Activated CD4-positive, alpha-beta T cell treated with anti-CD3 and anti-CD28 coated beads, Interleukin-2, amount 50 U/mL, for 1 hour (primary cell): ENCODE measurements at places on chromosomes 2 and 18.
A peak's percentile ranks its signal among the peaks of the same experiment; 100 is the strongest.

DNA sequence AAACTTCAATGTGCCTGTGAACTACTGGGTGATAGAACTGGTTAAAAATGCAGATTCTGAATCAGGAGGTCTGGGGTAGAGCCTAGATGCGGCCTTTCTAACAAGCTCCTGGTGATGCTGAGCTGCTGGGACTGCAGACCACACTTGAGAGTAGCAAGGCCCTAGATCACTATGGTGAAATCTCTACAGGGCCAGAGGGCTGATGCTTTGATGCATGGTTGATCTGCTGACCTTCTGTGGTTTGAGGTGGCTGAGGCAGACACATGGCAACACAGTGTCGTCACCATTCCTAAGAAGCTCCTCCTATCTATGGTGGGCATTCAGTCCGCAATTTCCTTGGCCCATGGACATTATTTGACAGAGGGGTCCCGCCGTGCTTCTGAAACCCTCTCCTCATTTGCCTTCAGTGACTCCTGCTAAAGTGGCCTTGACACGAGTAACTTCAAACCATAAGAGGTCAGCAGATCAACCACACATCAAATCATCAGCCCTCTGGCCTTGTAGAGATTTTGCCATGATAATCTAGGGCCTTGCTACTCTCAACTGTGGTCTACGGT, 19.8 kb downstream of the CCDC68 start:
- no peak for DNase-seq

DNA sequence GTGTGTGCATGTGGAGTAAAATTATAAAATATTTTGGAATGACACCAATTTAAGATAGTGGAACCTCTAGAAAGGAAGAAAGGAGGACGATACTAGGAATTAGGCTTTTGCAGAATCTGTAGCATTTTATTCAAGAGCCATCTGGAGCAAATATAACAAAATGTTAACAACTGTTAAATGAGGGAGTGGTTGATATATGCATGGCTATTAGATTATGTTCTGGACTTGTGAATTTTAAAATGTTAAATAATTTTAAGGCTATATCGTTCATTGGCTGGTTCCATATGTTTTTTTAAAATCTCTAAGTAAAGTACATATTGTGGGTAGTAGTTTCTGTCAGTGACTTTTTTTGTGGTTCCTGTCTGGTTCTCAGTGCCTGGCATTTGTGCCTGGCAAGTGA, 123.2 kb downstream of the PKP4 start:
- no peak for DNase-seq

DNA sequence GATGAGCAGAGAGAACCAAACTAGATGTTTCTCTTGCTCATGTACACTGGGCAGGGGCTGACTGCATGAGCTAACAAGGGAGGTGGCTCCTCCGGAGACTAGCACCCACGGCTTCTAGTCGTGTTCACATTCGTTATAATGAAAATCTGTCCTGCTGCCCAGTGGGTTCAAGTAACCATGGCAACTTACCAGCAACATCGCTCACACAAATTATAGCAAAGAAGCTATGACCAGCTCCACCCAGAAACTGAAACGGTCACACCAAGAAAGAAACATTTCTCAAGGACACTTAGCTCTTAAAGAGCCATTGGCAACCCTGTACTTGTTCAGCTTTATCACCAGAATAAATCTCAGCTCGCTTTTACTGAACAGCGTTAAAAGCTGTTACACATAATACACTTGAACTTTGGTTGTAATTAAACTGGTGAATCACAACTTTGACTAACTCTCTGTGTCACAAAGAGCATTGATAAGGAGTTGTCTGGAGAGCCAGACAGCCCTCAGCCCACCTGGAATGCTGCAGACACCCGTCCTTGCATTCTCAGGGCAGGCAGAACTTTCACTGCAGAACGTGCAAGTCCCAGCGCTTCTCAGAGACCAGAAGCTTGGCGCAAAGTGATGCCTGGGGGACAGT, 141.2 kb downstream of the PID1 start:
- DNase-seq = no peak

- DNase-seq = no peak
Measured at GRCh38 chr2:30710016-30710415, 97.2 kb downstream of the CAPN13 start.

GRCh38 chr18:13527730-13528129, 198.6 kb downstream of the FAM210A start:
- no peak for DNase-seq

DNA sequence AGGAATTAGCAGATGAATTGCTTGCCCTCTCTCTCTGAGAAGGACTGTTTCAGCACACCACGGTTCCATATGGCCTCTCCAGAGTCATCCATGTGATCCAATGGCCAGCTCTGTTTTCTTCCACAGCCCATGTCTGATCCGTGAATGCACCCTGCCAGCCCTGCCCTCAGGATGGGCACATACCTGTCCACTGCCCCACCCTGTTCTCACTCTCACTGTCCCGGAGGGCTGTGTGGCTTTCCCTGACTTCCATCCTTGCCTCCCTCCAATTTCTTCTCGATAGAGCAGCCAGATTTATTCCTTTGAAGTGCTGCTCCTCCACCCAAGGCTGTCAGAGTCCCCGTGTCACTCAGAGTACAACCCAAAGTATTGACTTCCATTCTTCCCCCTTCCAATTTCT, 343.1 kb downstream of the TGIF1 start:
- no peak for DNase-seq

GRCh38 chr2:28387082-28387960, 5.3 kb upstream of the FOSL2 start:
- no peak for DNase-seq

- no peak for DNase-seq
Measured at GRCh38 chr2:148646231-148646559, 1.6 kb downstream of the EPC2 start.

DNA sequence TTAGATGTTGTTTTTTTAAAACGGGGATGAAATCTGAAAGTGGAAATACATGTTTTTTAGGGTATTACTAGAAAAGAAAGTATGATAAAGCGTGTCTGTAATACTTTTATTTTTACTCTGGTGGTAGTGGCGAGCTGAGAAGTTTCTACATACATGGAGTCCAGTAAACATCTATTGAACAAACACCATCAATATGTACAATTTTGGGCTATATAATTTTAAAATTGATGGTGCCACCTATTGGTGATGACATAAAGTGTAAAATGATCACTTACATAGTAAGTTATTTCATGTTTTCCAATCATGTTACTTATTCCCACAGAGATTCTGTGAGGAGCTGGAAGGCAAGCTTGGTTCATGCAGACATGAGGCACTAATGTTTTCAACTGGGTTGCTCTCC, 31.5 kb upstream of the NFE2L2 start:
- no peak for DNase-seq

DNA sequence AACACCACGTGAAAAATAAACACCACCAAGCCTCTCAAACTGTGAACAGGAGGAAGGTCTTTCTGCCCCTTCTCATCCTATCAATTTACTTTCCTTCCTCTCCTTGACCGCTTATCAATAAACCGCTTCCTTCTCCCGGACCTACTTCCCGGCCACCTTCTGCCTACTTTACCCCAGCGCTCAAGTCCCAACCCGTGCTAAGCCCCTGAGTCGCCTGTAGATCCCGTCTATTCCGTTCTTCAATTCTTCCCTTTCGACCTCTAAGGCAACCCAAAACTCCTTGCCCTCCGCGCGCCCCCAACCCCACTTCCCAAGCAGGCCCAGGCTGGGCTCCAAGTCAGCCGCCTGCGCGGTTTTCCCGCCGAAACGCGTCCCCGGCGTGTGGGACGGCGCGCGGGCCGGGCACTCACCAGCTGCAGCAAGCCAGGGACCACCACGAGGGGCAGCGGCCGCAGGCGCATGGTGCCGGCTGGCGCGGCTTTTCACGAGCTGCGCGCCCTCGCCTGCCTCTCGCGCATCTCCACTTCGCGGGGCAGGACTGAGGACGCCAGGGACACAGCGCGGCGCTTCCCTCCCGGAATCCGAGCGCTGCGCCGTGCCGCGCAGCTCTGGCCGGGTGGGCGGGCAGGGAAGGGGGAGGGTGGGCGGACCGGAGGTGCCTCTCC, at the start of gene NXPH2:
Gene NXPH2 (minus strand): TSS at position 610 of the 665 bp plus-strand sequence. CDS start 149 bp downstream, at position 461.
- no peak for DNase-seq

- peak; percentile 29 for DNase-seq
Measured at GRCh38 chr2:201235860-201236811, 24.2 kb upstream of the CASP8 start.

DNA sequence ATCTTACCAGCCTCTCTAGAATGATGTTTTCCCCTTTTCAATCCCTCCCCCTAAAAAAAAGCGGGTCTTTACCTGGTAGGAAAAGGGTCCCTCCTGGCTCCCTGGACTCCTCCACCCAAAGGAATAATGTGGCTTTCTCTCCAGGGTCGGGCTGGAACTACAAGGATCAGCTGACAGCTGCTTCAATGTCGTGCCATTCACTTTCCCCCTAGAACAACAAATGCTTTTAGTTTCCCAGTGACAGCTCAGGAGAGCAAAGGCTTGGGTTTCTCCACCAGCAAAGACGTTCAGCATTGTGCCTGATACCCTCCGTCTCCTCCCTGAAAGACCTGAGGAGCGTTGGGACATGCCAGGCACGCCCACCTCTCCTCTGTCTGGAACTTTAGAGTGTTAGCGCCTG, 173.8 kb upstream of the SIX3 start:
- DNase-seq = no peak

- no peak for DNase-seq
Measured at GRCh38 chr18:13868501-13869271, 44.7 kb downstream of the MC5R start.

- DNase-seq = no peak
Measured at GRCh38 chr2:134190807-134191203, 63.1 kb upstream of the MGAT5 start.

GRCh38 chr18:42891705-42892104, 223.8 kb downstream of the RIT2 start:
- DNase-seq = no peak

DNA sequence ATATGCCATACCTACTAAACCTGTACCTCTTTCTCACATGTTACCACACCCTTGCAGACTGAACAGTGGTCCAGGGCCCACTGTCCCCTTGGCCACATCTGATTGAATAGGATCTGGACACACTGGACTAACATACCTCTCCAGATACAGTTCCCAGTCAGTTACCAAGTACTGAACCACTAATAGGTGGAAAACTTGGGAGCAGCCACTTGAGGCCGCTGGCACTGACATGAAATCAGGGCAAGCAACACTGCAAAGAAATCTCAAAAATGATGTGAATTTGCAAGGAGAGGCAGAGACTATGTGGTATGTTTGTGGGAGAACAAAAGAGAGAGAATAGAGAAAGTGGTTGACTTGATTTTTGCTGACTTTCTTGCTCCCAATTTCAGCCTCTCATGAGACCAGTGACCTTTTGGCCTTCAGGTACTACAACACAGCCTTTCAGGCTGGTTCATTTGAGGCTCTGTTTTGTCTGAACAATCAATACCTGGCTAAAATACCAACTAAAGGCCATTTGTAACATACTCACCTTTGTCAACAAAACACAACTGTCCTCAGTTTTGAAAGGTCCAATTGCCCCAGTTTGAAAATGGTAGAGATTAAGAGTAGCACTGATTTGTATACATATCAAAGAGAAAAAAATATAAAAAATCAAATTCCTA, 7.8 kb downstream of the GRB14 start:
- no peak for DNase-seq

- DNase-seq = no peak
Measured at GRCh38 chr2:232926431-232926939, 56.4 kb downstream of the SNORC start.

GRCh38 chr2:207571370-207571769, 41.6 kb downstream of the CREB1 start:
- DNase-seq = no peak

- no peak for DNase-seq
Measured at GRCh38 chr18:74294526-74294925, 2.8 kb upstream of the CYB5A start.

GRCh38 chr2:38129987-38130386, 54.0 kb upstream of the CYP1B1 start:
- no peak for DNase-seq

DNA sequence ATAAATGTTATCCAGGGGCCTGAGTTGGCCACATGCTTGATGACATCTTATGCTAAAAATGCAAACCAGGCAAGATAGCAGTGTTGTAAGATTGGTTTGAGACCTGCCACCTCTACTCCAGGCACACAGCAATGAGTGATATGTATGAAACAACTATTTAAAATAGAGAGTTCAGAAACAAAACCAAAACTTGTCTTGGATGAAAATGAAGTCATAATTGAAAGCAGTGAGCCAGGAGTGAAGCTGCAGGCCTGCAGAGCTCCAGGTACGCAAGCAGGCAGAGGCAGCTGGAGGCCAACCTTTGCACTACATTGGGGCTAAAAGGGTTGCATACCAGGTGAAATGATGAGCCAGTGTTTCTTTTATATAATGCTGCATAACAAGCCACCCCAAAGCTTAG, 89.2 kb upstream of the SPATS2L start:
- no peak for DNase-seq

- DNase-seq = no peak
Measured at GRCh38 chr18:79570266-79571201, 109.1 kb upstream of the CTDP1 start.

DNA sequence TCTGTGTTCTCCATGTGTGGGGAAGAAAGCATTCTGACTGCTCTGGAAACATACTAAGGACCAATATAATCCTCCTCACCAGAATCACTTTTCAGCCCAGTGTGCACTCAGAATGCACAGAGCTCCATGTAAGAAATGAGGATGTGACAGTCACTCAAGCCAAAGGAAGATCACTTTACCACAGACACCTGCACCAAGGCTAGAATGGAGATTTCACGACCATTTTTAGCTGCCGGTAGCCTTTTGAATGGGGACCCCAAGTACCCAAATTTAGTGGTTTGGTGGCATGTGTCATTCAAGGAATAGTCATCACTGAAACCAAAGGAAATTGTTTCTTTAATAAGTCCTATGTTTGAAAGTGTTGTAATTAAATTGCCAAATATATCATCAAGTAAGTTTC, 613.2 kb upstream of the ACVR2A start:
- DNase-seq = no peak

GRCh38 chr18:10247021-10247741, 207.3 kb upstream of the APCDD1 start:
- no peak for DNase-seq

DNA sequence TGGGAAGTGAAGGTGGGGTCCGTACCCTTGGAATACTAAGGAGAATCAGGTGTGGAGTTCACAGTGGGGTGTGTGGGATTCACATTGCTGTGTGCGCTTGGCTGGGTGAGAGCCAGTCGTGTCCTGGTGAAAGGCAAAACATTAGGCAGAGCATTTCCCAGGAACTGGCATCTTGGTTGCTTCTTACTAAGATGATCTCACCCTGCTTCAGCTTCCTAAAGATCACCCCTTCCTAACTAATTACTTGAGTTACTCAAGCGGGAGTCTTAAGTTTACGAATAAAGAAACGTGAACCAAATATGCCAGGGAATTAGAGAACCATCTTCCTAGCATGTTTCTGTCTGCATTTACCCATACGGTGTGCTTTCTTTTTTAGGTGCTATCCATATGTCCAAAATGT, 122.9 kb downstream of the NCK2 start:
- DNase-seq = no peak

GRCh38 chr2:224412141-224413015, 10.5 kb upstream of the FAM124B start:
- DNase-seq = no peak

DNA sequence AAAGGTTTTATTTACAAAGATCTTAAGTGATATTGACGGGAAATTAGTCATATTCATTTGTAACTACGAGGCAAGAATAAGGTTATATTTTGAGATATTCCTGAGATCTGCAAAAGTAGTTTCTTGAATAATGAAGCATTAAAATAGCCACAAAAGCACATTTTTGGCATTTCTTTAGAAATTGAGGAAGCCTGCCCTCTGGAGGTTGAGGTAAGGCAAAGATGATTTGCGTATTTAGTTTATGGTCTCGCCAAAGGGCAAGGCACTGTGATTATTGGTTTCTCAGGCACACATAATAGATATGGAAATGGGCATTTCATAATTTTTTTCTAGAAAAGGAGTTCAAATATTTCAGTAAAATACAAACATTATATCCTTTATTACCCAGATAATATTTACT, 143.7 kb upstream of the RPRM start:
- no peak for DNase-seq
